ENCODE measurements at places on chromosomes 3 and 15. TPM values are rescaled to one million over a fixed set of nuclear protein-coding genes. Genes with fewer than 3 reads are reported as not detected.

GRCh38 chr15:39833515-39833981, 50.9 kb upstream of the FSIP1 start:
- no peak for DNase-seq
- no peaks in the 10 kb centered on the region for H3K4me1 ChIP-seq
- no peaks in the 10 kb centered on the region for H3K36me3 ChIP-seq
- peaks cover 23% of the 10 kb centered on the region for H3K27me3 ChIP-seq

- H3K27ac ChIP-seq = no peak overlapping the region
- no peaks in the 10 kb centered on the region for H3K27me3 ChIP-seq
- H3K4me1 ChIP-seq = no peaks in the 10 kb centered on the region
- no peak overlapping the region for H3K4me3 ChIP-seq
- no peaks in the 10 kb centered on the region for H3K36me3 ChIP-seq
These were observed 767.7 kb downstream of the TUSC7 start for GRCh38 chr3:117477214-117477755.

The SLC12A1 gene
- not detected for total RNA-seq

DNA sequence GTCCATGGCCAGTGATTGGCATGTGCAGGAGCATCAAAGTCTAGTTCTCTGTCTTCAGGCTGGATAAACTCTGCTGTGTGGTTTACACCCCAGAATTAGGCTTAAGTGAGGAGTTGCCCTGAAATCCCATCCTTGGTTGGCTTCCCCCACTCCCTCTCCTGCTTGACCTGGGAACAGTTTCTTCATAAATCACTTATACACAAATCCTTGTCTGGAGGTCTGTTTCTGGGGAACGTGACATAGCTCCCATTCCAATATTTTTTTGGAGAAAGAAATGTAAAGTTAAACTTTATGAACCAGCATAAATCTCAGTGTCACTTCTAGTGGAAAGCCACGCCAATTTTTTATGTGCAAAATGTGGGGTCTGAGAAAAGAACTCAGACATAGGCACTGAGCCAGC, 98.2 kb downstream of the DCLK3 start:
- H3K27me3 ChIP-seq = peaks cover 14% of the 10 kb centered on the region
- H3K36me3 ChIP-seq = no peaks in the 10 kb centered on the region
- no peaks in the 10 kb centered on the region for H3K4me1 ChIP-seq
- H3K4me3 ChIP-seq = no peak overlapping the region
- no peak for DNase-seq
- no peak overlapping the region for H3K27ac ChIP-seq

The KNG1 gene
- total RNA-seq = not detected
